ENCODE measurements at places on chromosomes 16 and 17.

GRCh38 chr16:81692021-81692420, 87.1 kb upstream of the PLCG2 start:
- no peak for ATAC-seq

DNA sequence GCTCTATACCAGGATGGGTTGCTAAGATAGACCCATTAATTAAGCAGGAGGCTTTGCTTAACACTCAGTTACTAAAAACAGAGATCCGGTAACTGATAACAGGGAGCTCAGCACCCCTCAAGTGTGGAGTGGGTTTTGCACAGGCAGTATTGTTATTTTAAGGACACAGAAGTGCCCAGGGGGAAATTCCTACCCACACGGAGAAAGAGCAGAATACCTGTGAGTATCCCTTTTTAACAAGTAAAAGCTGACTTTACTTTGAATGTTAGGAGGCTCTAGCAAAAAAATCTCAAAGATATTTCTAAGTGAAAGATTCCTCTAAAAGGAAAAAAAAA, 32.8 kb upstream of the HAS3 start:
- ATAC-seq = no peak

DNA sequence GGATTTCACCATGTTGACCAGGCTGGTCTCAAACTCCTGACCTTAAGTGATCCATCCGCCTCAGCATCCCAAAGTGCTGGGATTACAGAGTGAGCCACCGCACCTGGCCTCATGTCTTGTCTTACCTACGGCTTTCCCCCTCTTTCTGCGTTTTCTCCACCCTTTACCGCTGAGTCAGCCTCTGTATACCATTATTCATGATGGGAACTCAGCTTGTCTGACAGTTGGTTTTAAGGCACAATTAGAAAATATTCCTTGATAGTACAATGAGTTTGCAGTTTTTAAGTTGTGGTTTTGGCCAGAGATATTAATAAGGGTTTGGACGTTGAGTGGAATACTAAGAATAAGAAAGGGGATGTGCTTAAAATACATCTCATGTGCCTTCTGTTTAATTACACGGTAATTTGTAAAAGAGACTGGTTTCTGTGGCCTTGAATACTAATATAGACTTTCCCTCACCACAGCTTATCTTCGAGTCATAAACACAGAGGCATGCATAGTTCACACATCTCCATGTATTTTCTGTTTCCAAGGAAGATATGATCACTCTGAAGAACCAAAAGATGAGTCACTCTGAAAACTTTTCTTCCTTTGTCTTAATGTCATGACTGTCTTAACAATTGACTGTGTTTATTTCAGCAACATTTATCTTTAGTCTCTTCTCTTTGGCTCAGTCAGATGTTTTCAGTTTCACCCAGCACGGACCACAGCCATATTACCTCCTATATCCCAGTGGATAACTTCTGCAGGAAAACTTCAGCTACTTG, 54.4 kb downstream of the PITPNC1 start:
- peak; percentile 90 for ATAC-seq

DNA sequence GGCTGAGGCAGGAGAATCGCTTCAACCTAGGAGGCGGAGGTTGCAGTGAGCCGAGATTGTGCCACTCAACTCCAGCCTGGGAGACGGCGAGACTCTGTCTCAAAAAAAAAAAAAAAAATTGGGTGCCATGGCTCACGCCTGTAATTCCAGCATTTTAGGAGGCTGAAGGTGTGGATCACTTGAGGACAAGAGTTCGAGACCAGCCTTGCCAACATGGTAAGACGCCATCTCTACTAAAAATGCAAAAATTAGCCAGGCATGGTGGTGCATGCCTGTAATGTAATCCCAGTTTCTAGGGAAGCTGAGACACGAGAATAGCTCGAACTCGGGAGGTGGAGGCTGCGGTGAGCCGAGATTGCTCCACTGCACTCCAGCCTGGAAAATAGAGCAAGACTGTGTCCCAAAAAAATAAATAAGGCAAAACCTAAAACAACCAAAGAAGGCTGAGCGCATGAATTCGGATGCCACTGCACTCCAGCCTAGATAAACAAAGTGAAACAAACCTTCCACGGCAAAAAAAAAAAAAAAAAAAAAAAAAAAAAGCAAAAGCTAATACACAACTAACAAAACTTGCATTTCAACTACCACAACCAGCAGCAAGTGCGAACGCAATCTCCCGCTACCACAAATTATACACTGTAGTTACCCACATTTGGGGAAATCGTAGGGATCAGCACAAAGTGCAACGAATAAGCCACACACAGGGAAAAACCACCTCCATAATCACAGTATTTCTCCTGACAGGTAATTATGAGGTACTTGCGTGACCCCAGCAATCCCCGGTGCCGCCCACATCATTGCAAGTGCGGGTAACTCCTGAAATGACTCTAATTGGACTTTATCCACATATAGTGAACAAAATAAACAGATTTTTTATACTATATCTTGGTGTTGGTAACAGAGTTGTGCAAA, 25.6 kb downstream of the TEX14 start:
- ATAC-seq = no peak

DNA sequence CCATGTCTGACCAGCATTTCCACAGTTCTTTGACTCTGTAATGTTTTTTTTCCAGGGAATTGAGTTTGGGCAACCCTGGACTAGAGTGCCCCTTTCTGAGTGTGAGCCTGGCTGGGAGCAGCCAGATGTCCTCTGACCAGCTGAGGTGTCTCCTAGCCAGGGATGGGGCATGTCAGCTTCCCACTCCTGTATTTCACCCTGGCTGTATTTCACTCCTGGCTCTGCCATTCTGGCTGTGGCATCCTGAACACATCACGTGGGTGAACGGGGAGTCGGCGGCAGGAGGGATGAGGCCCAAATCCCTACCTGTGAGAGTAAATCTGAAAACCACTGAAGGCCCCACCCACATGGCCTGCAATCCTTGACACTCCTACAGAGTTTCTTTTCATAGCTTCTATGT, 31.3 kb downstream of the KDM8 start:
- no peak for ATAC-seq

- ATAC-seq = no peak
Measured at GRCh38 chr16:68374246-68374805, 63.5 kb downstream of the PRMT7 start.

DNA sequence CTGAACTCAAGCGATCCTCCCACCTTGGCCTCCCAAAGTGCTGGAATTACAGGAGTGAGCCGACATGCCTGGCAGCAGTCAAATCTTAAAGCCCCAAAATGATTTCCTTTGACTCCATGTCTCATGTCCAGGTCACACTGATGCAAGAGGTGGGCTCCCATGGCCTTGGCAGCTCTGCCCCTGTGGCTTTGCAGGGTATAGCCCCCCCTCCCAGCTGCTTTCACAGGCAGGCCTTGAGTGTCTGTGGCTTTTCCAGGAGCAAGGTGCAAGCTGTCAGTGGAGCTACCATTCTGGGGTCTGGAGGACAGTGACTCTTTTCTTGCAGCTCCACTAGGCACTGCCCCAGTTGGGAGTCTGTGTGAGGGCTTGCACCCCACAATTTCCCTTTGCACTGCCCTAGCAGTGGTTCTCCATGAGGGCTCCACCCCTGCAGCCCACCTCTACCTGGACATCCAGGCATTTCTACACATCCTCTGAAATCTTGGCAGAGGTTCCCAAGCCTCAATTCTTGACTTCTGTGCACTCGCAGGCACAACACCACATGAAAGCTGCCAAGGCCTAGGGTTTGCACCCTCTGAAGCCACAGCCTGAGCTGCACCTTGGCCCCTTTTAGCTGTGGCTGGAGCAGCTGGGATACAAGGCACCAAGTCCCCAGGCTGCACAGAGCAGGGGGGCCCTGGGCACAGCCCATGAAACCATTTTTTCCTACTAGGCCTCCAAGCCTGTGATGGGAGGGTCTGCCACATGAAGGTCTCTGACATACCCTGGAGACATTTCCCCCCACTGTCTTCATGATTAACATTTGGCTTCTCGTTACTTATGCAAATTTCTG, 79.3 kb upstream of the ARL4D start:
- ATAC-seq = no peak

DNA sequence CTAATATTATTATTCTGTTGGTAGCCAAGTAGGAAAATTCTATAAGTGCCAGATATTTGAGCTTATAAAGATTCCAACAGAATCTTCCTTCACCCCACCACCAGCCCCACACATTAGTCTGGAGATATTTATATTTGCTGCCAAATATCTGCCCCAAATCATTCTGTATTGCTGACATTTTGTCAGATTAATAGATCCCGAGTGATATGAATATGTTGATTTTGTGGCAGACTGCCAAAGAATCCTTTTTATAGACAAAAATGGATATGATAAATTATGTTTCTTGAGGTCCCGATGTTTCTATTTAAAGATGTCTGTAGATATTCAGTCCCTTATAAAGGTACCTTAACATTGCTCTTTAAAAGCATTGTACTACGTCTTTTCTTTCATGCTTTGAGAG, 162.2 kb upstream of the KCNJ16 start:
- ATAC-seq = no peak

DNA sequence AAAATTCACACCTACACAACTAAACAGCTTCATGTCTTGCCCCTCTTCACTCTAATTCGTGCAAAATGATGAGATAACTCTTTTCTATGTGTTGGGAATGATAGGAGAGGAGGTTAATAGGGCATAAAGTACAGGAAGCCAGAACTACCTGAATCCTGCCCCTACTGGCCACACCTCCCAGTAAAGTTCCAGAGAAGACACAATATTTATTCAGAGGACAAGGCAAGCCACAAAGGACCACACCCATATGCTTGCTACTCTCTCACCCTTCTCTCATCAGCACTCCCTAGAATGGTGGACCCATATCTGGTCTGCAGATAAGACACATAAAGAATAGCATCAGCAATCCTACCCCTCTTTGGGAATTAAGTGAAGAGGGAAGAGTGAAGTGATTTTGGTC, 74.6 kb downstream of the ZNF18 start:
- no peak for ATAC-seq

DNA sequence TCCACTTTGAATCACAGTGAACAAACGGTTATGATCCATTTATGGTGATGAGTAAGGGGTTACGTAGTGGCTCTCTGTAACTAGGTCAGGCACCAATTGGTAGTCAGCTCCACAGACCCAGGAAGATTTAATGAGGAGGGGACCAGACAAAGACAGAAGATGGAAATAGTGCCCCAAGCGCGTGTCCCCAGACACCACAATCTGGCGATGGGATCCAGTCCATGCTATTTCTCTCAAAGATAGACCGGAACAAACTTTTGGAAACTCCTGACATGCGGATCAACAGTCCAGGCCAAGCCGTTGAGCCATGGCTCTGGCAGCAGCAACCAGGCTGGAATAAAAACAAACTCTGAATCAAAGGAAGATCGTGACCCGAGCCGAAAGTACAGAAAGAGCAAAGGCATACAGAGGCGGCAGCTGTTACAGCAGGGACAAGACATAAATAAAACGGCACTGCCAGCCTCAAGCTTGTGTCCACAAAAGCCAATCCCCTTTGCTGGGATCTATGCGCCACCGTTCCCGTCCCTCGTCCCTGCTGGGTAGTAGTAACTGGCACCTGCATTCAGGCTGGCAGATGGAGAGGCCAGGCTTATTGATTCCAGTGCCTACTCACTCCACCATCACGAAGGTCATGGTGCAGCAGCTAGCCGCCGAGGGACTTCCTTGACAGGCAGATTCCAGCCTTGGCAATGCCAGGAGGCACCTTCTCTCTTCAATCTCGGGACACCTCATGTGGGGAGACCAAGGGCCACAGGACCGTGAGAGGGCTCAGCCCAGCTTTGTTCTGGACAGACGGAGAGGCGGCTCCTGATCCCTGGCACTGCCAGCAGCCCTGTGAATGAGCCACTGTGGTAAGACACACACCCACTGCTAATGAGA, 50.2 kb downstream of the CDH11 start:
- ATAC-seq = no peak

DNA sequence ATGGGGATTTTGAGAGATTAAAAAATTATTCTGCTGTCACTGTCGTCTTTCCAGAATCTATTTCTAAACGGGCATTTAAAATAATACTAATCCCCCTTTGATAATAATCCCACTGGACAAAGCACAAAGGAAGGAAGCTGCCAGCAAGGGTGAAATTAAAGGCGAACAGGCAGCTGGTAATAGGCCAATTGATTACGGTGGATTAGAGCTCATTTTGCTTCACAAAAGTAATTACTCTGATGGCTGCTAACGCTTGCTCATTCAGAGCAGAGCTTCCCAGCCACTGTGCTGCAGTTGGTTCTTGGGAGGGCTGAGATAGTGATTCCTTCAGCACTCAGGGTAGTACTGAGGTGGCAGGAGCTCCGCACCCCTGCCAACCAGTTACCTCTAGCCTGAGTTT, 205.7 kb downstream of the SNX29 start:
- no peak for ATAC-seq

DNA sequence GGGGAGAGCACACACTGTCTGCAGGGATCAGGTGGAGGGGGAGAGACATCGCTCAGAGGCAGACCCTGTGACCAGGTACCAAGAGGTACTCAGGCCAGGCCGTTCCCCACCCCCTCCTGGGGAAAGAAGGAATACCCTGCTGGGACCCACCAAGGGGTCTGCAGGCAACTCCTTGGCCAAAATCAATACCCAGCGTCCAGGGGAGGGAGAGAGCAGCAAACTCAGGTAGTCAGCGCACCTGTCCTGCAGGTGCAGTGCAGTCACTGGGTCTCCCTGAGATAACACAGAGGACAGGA, 57.5 kb upstream of the DOC2B start:
- ATAC-seq = no peak

- peak; percentile 49 for ATAC-seq
Measured at GRCh38 chr17:45228763-45229539, 7.3 kb downstream of the FMNL1 start.

GRCh38 chr17:42669977-42670788, 6.6 kb downstream of the PLEKHH3 start:
- peak; percentile 78 for ATAC-seq

DNA sequence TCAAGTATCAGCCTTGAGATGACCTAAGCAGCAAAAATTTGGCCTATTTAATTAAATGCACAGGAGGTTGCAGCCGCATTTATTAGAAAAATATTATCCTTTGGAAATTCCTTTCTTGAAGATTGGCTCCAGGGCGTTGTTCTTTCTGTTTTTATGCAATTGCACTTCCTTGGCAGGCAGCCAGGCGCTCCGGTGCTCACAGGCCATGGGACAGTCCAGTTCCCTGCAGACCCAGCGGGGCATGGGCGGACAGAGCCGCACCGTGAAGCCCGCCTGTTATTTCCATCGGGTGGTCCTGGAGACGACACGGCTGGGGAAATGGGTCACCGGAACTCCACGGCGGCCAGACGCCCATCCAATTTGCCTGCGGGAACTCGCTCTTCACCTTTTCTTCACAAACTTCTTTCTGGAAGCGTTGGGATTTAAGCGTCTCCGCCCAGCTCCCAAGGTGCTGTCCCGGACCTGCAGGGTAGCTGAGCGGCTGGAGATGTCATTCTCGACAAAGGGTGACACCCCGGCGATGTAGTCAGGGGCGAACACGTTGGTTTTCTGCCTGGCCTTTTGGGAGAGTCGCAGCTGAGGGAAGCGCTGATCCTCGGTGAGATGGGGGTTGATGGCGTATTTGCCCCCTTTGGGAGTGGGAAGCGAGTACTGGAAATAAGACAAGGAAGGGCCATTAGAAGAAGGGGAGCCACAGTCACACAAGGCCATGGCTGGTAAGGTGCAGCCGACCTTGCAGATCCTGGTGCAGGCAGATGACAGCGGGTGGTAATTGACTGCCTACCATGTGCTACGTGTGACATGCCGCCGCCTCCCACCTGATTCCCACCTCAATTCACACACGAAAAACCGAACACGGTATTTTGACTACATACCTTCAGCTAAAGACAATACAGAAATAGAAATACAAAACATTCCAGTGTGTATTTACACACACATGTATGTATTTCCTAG, 12.5 kb downstream of the NOB1 start:
- no peak for ATAC-seq

Data from activated CD4-positive, CD25-positive, alpha-beta regulatory T cell treated with anti-CD3 and anti-CD28 coated beads, Interleukin-2, amount 50 U/mL, for 24 hours (primary cell).